ENCODE measurements at places on chromosomes 1 and 21.

DNA sequence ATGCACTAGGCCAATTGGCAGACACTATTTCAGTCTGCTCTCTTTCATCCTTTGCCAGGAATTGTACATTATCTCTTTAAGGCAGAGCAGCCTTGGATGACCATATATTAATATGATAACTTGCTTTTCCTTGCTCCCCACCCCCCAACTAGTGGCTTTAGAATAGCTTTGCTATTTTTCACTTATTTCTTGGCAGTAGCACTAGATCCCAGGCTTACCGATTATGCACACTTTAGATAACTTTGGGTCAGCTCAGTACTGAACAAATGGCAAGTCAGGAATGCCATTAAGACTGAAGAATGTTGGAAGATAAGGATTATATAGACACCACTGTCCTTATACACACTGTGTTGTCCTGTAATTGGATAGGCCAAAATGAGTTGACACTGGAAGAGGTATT lies 146.4 kb downstream of the FGGY start:
- DNase-seq: no peak

- DNase-seq: no peak
Observed at GRCh38 chr1:42736152-42736551, 3.9 kb downstream of the CLDN19 start.

DNA sequence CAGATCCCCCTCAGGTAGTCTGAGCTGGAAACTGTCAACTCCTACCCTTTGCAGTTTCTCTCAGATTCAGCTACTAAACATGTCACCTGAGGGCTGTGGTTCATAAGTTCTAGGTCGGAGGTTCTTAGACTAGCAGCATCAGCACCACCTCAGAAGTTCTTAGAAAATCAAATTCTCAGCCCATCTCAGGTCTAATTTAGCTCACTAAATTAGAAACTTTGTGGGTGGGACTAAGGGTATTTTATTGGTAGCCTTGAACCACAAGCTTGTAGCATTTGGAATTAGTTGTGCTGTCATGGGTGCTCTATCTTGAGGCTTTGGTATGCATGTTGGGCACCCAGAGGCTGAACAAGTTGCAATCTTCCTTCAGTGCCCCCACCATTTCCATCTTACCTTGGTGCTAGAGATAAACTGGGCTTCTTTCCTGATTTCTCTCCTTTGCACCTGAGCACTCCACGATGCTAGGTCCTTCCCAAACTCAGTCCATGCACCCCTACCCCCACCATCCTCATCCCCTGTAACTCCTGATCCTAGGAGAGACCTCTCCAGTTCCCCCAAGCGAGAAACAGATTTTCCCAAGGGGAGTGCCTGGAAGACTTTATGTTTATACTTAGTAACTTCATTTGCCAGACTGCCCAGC lies 54.2 kb downstream of the S1PR1 start:
- DNase-seq: no peak

- DNase-seq: no peak
Observed at GRCh38 chr1:228842094-228842775, 107.0 kb downstream of the RHOU start.

- DNase-seq: no peak
Observed at GRCh38 chr1:21317035-21317689, 26.9 kb upstream of the ECE1 start.

GRCh38 chr1:26921126-26921539 lies 410 bp upstream of the NUDC start:
- no peak for DNase-seq

DNA sequence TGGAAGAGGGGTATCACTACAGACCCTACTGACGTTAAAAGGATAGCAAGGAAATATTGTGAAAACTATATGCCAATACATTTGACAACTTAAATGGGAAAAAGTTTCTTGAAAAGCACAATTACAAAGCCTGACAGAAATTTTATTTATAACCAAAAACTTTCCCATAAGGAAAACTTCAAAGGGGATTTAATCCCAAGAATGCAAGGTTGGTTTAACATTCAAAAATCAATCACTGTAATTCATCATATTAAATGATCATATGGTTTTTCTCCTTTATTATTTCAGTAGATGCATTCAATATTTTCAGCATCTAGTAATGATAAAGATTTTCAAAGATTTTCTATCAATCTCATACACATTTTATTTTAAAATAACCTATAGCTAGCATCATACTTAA lies 13.3 kb downstream of the LRRC8C start:
- DNase-seq: no peak

DNA sequence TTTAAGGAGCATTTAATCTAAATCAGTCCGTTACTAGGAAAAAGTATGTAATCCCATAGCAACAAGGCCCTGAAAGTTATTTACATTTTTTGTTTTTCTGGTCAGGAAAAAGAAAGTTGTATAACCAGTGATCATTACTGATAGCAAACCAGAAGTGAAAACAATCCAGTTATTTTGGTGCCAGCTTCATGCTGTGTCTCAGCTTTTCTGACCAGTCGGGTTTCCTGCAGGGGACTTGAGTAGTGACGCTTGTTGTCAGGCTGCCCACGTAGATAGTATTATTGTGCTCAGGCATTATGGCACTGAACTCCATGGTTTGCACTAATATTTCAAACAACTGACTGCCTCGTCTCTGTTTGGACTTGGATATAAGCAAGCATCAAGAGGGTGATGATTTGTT lies 55.2 kb downstream of the SASS6 start:
- DNase-seq: no peak

- no peak for DNase-seq
Observed at GRCh38 chr1:78304341-78304740, 186.4 kb upstream of the PTGFR start.

DNA sequence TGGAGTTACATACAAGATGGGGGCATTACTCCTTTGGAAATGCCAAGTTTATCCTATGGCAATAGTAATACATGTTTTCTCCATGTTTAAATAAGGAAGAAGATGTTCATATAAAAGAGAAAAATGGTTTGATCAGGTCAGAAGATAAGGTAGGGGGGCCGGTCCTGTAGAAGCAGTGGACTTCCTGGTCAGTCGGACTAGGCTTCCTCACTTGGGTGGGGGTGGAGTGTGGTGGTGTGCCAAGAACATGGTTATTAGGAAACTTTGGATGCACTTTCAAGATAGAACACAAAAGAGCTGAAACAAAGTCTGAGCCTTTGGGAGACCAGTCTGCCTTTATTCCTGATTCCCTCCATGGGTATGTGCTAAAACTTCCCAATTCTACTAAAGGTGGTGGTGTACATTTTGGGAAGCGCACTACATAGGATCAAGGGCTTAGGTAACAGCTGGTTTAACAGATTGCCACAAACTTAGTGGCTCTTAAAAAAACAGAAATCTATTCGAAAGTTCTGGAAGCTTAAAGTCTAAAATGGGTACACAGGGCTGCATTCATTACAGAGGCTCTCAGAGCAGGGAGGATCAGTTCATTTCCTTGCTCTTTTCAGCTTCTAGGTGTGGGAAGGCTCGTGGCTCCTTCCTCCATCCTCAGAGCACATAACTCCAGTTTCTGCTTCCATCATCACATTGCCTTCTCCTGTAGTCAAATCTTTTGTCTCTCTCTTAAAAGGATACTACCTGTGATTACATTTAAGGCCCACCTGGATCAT lies 64.6 kb downstream of the KDM1A start:
- DNase-seq: no peak

GRCh38 chr1:15014516-15014915 lies 139.0 kb upstream of the TMEM51 start:
- DNase-seq: no peak

DNA sequence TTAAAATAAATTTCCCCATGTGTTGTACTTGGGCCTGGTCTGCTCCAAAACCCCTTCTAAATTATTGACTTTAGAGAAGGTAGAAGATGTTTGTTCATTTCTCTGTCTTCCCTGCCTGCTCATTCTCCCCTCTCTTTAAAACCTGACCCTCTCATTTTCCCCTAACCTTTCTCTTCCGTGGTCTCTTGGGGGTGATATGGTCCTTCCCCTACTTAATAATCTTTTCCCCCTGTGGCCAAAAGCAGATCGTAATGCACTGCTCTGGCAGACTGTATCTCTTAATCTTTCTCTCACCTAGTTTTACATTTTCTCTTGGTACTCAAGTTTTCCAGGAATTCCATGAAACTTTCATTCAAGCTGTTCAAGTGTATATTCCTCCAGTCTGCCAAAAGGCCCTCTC lies 301.7 kb downstream of the TTLL7 start:
- no peak for DNase-seq

DNA sequence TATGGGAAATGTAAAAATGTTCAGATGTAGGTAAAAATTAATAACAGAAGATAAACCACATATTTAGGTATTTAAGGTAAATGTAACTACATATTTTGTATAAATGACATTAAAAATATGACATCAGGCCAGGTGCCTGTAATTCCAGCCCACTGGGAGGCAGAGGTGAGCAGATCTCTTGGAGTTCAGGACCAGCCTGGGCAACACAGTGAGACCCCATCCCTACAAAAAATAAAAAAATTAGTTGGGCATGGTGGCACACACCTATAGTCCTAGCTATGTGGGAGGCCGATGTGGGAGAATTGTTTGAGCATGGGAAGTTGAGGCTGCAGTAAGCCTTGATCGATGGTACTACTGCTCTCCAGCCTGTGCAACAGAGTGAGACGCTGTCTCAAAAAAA lies 216.5 kb downstream of the SPATA17 start:
- no peak for DNase-seq

DNA sequence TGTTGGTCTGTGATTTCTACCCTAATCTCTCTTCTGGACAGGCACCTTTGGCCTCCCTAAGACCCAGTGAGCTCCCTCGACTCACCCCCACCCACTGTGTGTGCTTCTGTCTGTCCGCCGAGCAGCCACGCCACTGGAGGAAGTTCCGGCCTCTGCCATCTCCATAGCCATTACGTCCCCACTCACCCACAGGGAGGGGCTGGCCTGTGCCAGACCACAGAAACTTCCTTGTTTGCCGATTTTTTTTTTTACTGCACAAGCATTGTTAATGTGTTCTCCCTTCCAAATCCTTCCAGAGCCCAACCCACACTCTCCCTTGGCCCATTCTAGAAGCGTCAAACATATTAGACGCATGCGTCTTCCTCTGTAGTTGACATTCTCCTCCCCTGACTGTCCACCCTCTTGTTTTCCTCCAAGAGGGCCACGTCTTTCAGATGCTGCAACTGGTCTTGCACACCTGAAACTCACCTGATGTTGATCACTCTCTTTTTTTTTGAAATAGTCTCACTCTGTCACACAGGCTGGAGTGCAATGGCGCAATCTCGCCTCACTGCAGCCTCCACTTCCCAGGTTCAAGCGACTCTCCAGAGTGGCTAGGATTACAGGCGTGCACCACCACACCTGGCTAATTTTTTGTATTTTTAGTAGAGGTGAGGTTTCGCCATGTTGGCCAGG lies 72.3 kb downstream of the EVA1C start:
- DNase-seq: no peak

DNA sequence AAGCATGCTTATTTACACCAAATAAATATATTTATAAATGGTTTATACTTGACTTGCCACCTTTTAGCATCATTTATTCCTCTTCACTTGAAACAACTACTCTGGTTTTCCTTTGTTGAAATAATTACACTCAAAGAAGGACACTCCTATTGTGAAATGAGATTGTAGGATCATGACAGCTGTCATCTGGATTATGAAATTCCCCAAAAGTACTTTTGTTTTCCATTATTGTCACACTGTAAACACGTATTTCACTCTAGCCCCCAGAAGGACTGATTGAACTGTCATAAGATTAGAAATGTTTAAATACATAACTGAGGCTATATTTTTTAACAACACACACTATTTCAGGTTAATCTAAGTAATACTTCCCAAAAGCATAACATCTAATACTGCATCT lies 593.8 kb downstream of the LRRIQ3 start:
- DNase-seq: no peak

DNA sequence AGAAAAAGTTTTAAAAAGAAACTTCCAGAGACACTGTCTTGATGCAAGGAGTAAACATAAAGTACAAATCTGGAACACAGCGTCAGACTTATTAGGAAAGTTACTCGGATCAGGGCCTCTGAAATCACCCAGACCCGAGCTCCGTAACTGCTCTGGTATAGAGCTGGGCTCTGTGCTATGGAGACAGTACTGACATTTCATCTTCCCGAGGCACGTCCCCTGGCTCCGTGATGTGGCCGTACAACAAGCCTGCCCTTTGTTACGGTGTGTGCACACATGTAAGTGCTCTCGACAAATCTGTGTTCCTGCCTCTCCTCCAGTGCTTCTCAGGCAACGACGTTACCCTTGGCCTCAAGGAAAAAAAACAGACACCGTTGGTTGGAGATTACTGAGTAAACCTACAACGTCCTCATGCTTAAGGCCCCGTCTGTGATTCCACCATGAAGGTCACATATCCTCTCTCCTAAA lies 107.0 kb upstream of the IRF2BP2 start:
- peak; percentile 75 for DNase-seq

GRCh38 chr1:87644033-87644578 lies 315.4 kb downstream of the LMO4 start:
- no peak for DNase-seq

GRCh38 chr21:37547615-37548200 lies 181.1 kb downstream of the DYRK1A start:
- DNase-seq: no peak

GRCh38 chr1:17653276-17653675 lies 101.9 kb upstream of the ACTL8 start:
- no peak for DNase-seq

GRCh38 chr21:32370998-32371766 lies 21.6 kb downstream of the URB1 start:
- no peak for DNase-seq

GRCh38 chr1:200885623-200886402 lies 8.9 kb upstream of the INAVA start:
- peak; percentile 30 for DNase-seq

DNA sequence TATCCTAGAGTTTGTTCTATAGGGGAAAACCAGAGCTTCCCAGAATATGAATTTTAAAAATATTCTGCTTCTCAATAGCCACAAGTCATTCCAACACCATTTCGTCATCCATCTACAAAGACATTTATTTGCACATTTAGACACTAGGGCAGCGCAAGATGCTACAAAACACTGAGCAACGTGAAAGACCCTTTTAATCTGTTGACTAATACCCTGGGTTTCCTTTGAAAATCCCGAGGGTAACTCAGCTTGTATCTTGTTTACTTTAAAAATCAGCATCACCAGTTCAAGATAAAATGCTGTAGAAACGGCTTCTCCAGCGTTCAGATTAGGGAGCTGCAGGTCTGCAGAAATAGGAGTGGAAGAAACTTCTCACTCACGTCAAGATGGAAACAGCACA lies 13.5 kb downstream of the PDPN start:
- DNase-seq: no peak

DNA sequence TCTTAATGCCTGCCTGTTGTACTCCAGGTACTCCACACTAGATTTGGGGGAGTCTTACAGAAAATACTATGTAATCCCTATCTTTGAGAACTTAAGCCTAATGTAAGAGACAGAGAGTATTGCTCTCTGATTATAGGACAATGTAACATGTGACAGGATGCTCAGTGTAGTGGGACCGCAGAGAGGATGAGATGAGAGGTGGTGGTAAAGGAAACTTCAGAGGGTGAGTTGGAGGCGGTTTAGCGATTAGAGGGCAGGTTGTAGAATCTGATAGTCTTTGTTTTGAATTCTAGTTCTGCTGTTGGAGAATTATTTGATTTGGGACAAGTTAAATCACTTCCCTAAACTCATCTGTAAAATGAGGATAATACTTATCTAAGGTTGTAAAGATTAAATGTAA lies 5.4 kb downstream of the SOAT1 start:
- no peak for DNase-seq

- no peak for DNase-seq
Observed at GRCh38 chr1:40438391-40439015, 11.8 kb upstream of the ZFP69B start.
